ENCODE measurements at places on chromosomes 13 and 19.

GRCh38 chr13:30169442-30169841 lies 137.9 kb downstream of the KATNAL1 start:
- DNase-seq = no peak

DNA sequence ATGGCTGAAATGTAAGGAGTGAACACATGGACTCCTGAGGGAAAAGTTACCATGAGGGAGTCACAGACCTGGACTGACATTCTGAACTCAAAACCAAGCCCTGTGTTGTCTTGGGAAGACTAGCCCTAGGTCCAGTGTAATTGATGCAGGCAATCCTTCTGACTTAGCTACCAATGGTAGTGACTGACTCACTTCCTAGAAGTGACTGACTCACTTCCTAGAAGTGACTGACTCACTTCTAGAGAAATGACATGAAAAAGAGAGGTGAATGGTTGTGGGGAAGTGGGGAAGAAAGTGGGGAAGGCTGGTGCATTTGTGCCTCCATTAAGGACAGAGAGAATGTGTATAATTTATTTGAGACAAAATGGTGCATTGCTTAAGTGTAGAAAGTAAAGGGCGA lies 49.9 kb downstream of the EDNRB start:
- no peak for DNase-seq

GRCh38 chr13:38462605-38463004 lies 113.0 kb downstream of the UFM1 start:
- no peak for DNase-seq

GRCh38 chr19:45847663-45848062 lies 15.3 kb downstream of the SYMPK start:
- DNase-seq = no peak

GRCh38 chr13:76383676-76384461 lies 502.3 kb downstream of the KCTD12 start:
- DNase-seq = no peak

- DNase-seq = no peak
These were observed 623 bp upstream of the C5AR1 start for GRCh38 chr19:47309038-47309437.

DNA sequence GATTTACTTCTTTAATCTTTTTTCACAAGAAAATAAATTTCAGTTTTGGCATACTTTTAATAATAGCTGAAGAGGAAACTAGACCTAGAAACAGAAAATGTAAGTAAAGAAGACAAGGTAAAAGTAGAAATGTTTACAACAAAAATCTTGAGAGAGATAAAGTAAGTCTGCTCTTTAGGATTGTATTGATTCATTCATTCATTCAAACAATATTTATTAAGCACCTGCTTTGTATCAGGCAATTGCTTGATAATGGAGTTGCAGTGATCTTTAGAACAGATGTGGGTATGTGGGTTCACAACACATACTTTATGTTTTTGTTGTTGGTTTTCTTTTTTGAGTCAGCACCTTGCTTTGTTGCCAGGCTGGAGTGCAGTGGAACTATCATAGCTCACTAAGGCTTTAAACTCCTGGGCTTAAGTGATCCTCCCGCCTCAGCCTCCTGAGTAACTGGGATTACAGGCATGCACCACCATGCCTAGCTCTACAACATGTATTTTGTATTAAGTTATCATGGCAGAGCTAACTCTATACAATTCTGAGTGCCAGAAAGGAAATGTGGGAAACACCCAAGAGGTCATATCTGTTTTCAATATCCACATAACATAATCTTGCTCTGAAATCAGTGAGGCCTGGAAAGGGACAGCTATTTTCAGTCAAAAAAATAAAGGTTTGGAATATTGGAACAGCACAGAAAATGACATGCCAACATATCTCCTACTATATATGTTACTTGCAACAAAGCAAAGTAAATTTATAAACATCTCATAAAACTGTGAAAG lies 8.8 kb upstream of the SPART start:
- no peak for DNase-seq

DNA sequence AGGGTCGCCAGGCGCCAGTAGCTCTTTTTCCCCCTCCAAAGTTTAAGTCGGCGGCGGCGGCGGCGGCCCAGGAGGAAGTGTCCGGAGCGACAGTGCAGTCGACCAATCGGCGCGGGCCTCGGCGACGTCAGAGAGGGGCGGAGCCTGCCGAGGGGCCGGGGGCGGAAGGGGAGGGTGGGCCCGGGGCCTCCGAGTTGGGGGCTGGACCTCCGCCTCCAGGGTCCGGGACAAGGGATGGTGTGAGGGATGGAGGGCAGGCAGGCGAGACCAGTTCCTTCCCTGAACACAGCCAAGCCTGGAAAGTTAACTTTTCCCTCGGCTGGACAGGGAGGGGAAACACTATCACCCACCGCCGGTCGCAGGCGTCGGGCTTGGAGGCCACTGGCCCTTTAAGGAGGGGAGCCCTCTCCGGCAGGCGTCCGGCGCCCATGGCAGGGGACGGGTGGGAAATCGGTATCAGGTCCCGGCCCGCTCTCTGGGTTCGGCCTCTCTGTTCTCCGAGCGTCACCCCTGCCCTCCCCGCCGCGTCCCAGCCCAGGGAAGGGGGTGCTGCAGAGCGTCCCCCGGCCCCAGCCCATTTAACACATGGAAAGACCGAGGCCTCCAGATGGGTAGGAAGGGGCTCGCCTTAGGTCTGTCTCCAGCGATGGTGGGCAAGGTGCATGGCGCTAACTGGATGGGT lies at the start of gene PRKD2:
Gene PRKD2, minus strand, starts transcription at position 81 of the 682 bp plus-strand sequence. CDS start 744 bp downstream, outside the sequence.
- peak; percentile 100 for DNase-seq

DNA sequence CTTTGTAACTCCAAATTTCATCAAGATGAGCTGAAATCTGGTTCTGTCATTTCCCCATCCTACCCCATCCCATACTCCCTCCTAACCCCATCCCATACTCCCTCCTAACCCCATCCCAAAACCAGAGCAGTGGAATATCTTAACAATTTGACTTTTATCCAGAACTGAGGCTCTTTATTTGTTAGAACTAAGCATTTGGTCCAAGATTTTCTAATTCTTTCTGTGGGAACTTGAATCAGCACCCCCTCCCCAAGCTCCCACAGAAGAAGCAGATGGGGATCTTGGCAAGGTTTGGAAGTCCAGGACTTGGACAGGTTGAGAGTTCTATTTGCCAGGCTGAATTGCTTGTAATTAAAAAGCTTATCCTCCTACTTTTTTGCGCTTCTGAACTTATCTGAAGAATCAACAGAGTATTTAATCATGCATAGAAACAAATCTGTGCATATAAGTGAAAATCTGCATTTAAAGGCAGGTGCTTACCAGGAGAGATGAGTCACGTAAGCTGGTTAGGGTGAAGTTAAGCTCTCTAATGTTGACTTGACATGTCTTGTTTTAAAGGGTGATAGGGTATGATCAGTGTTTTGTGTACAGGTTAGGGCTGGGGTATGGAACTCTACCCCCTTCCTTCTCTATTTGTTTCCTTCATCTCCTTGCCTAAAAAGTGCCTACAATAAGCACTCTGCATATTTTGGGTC lies 111.1 kb downstream of the COG6 start:
- no peak for DNase-seq

GRCh38 chr19:2015608-2015950 lies at the start of gene BTBD2:
Gene BTBD2 (minus strand): TSS chr19:2015714. CDS start chr19:2015703, 11 bp downstream.
- DNase-seq = no peak

DNA sequence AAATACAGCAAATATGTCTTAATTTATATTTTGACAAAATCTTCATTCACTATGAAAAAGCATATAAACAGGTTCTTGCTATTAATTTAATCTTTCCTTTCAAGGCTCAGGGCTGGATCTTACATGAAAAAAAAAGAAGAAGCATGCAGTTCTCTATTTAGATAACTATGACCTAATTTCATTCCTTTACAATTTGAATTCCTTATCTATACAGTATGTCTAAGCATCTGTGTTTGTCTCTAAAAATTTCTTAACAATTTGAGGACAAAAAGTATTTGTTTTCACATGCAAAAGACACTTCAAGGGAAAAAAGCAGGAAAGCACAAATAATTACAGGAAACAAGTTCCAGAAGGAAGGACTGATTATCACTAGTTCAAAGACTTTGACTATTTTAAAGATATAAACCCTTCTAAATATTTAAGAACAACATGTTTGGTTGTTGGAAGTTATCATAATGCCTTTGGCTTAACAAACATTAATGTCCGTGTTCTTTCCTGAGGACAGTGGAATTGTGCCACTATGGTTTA lies 157.5 kb downstream of the TBC1D4 start:
- DNase-seq = no peak

DNA sequence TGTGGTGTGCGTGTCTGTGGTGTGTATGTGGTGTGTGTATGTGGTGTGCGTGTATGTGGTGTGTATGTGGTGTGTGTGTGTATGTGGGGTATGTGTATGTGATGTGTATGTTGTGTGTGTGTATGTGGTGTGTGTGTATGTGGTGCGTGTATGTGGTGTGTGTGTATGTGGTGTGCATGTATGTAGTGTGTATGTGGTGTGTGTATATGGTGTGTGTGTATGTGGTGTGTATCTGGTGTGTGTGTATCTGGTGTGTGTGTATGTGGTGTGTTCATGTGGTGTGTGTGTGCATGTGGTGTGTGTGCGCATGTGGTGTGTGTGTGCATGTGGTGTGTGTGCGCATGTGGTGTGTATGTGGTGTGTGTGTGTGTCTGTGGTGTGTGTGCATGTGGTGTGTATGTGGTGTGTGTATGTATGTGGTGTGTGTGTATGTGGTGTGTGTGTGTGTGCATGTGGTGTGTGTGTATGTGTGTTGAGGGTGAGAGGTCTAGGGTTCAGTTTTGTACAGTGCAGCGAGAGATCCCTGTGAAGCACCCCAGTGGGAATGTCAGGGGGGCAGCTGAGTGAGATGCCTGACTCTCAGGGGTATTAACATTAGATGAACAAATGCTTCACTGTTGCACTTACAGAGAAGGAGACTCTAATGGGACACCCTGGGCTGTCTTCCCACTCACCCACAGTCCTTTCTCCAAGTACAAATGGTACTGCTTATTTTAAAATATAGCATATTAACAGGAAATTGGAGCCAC lies 61.3 kb upstream of the MEDAG start:
- DNase-seq = no peak

GRCh38 chr13:41700790-41701310 lies 243.5 kb downstream of the RGCC start:
- DNase-seq = no peak

DNA sequence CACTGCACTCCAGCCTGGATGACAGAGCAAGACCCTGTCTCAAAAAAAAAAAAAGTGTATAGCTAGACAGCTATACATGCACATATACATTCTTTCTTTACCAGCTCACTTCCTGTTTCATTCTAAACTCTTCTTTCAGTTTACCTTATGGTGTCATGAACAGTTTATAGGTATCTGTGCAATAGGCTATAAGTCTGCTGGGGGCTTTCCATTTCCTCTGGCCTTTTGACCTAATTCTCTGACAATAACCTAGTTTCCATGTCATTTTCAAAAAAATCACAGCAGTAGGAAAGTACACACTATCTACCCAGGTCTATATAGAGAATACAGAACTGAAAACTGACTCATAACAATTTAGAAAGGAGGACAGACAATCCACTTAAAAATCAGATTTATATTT lies 24.4 kb upstream of the URAD start:
- no peak for DNase-seq

DNA sequence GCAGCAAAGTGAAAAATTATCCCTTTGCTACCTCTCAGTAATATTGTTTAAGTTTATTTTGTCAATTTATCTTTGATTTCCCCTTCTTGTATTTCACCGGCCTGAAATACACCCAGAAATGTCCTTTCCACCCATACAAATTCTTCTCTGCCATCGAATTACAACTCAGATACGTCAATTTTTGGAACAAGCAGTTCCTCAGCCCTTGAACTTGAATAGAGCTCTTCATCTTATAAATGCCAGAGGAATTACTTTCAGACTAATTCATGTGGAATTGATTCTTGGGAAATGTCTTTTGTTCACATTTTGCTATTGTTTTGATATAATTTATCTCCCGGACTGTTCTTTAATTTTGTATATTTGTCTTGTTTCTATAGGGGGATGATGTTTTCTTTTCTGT lies 1359.3 kb upstream of the MIR17HG start:
- DNase-seq = no peak

DNA sequence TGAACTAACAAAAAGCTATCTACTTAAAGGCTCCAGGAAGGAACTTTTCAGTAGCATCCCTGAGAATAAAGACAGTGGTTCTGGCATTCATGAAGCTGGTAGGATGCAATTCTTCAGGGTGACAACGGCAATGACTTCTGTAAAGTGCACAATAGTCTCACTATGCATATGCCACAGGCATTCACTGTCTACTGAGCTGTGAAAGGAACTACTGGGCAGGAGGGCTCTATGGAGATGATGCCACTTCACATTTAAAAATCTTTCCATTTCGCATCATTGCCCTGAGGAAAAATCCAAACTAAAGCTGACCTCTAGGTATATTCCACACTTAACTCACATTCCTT lies 2020.6 kb upstream of the PCDH20 start:
- DNase-seq = no peak

DNA sequence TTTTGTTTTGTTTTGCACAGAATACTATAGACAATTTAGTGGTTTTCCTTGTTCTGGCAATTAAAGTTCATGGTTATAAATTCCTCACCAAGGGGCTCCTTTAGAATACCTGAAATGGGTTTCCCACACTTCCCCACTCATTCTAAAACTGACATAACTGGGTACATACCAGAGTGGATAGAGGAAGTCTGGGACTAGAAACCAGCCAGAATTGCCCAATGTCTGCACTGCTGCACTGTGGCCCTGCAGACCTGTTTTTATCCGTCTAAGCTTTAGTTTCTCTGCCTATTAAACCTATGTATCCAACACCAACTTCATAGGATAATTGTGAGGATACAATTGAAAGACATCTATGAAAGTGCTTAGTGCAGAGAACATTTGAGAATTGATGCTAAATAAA lies 498.6 kb downstream of the KCTD12 start:
- DNase-seq = no peak

- DNase-seq = no peak
These were observed 3.9 kb downstream of the EEF2 start for GRCh38 chr19:3981373-3981735.

- no peak for DNase-seq
These were observed 84.4 kb downstream of the FAM216B start for GRCh38 chr13:42865768-42866102.

- DNase-seq = no peak
These were observed 95.2 kb downstream of the ELF1 start for GRCh38 chr13:40923867-40924266.
